Bronchial epithelial cell (primary cell): ENCODE measurements at places on chromosomes 12 and 14. TPM values are rescaled to one million over a fixed set of nuclear protein-coding genes. Genes with fewer than 3 reads are reported as not detected.

Gene TAS2R30
- 3.1 and 4.5 TPM in 2 replicates for total RNA-seq

GRCh38 chr12:123363740-123364531, 711 bp downstream of the SBNO1 start:
- peak; percentile 29 for DNase-seq

- no peak for DNase-seq
These were observed 46.2 kb upstream of the VASH1 start for GRCh38 chr14:76715101-76715500.

DNA sequence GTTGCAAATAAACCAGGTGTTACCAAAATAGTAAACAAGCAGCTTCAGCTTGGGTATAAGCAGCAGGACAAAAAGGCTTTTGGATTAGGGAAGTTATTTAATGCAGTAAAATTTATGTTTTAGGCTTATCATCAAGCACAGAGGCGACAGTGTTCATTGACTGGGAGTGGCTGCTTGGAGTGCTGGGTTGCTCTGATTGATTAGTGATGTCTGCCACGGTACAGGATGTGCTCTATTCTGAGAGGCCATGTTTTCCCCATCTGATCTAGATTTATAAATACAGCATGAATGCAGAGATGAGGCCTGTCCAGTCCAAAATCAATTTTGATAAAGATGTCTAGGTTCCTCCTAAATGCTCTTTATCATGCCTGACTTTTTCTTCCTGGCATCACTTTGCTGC, 83.5 kb downstream of the MAP1LC3B2 start:
- DNase-seq: no peak

DNA sequence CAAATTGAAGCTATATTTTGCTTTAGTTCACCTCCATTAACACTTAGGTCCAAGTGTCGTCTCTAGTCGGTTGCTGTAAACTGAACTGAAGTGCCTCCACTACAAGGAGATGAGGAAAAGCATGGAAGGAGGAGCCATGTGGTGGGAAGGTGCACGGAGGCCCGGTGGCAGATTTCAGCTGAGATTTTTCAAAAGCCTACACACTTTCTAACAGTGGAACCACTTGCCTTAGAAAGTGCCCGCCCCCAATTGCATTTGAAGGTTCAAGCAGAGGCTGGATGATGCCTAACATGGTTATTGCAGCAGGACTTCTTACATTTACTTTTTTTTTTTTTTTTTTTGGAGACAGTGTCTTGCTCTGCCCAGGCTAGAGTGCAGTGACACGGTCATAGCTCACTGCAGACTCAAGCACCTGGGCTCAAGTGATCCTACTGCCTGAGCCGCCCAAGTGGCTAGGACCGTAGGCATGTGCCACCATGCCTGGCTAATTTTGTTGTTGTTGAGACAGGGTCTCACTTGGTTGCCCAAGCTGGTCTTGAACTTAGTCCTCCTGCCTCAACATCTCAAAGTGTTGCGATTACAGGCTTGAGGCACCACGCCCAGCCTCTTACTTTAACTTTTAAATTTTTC, 27.6 kb downstream of the EML1 start:
- DNase-seq: no peak

Gene OR6C2
- not detected in 2 replicates for total RNA-seq

Gene HOXC10
- total RNA-seq: not detected in 2 replicates

GRCh38 chr14:52068615-52069306, at the start of gene NID2:
NID2 (minus strand) TSS chr14:52069059; CDS start chr14:52068994, 65 bp downstream.
- peak; percentile 20 for DNase-seq

DNA sequence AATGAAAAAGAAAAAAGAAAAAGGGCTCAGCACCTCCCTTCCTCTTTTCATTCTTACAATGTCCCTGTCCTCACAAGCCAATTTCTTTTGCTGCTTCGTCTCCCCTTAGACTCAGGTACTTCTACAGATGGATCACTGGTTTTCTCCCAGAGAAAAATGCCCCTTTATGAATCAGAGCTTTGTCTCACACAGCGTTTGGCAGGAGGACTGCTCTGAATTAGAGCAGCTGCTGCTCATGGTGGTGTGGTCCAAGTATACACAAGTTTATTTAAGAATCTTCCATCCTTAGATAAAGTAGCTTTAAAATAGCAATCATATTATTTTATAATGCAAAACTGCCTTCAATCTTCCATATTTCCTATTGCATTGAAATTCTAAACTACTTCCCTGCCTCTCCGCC, 80.3 kb downstream of the SLC8A3 start:
- no peak for DNase-seq

GRCh38 chr14:94904636-94905035, 134.7 kb upstream of the GSC start:
- DNase-seq: no peak
